ENCODE measurements at places on chromosomes 2 and 18. TPM values are rescaled to one million over a fixed set of nuclear protein-coding genes. Genes with fewer than 3 reads are reported as not detected.

The CDKL4 gene
- not detected for total RNA-seq

The GALNT3 gene
- total RNA-seq, result not detected

The HOXD10 gene
- total RNA-seq, result 5.3 TPM

The TLX2 gene
- total RNA-seq, result 0.36 TPM

Data from A549 treated with GW870086 at 1 μM for 4 hours (cell line).